ENCODE measurements at places on chromosomes 7 and 10.

DNA sequence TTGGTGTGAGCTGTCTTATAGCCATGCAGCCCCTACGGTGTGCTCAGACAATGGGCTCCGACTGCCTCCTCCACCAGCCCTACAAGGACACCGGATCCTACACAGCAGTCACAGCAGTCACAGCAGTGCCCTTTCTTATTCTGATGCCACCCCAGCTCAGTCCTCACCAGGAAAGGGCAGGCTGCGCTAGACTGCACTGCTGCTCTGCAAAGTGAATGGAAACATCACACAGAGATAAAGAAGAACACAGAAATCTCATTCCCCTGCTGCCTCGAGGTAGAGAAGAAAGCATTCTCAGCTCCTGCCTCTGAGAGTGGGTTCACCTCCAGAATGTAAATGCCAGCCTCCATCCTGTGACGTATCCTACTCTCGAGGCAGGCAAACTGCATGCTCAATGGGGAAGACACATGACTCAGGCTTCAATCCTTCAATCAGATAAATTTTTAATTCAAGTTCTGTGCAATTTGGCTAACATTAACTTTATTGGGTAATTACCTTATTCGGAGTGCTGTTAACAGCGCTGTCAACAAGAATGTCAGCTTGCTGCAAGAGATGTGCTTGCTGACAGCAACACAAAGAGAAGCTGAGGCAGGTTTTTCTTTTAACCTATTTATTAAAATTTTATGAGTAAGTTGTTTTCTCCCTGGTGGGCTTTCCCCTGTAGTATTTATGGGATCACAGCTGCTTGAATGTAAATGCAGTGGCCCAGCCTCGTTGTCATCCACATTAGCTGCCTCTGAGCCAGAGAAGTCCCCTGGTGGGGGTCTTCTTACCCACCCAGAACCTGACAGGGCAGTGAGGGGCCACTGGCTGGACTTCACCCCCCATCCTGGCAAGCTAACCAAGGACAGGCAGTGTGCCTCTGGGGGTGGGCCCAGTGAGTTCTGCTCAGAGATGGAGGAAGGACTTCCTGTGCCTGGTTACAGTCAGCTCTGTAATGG lies 241.3 kb upstream of the KMT2E start:
- DNase-seq = no peak

GRCh38 chr10:80108576-80109239 lies 23.8 kb upstream of the PLAC9 start:
- DNase-seq = no peak

DNA sequence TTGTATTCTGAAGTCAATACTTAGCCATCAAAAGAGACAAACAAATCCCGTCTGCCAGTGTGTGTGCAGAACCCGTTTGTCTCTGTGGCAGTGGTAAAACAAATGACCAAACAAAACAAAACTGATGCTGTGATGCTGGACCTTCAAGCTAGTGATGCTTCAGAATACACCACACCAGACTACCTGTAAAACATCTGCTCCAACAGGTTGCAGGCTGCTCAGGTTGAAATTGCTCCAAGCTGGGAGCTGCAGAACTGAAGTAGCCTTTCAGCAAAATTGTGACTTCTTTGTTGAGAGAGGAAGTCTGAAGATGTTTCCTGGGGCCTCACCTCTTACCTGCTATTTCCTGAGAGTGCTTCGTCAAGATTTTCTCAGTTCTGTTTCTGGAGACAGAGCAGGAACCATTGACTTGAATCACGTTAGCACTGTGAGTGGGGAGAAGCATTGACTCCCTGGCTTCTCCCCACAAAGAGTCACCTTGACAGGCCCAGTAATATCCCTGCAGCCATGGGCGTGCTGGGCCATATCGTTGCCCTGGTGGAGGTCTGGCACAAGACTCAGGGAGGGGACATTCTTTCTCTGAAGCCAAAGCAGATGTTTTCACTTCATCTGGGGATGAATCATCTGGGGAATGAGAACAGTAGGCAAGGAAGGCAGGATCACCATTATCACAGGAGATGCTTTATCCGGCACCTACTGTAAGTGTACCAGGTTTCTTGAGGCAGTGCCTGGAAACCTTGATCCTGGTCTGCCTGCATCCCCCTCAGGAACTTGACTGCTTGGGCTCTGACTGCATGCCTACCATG lies 80.2 kb downstream of the RBM20 start:
- DNase-seq = no peak

- DNase-seq = no peak
Measured at GRCh38 chr7:64868499-64868898, 34.6 kb upstream of the ZNF273 start.

- DNase-seq = no peak
Measured at GRCh38 chr10:100535338-100535714, 417 bp upstream of the HIF1AN start.

DNA sequence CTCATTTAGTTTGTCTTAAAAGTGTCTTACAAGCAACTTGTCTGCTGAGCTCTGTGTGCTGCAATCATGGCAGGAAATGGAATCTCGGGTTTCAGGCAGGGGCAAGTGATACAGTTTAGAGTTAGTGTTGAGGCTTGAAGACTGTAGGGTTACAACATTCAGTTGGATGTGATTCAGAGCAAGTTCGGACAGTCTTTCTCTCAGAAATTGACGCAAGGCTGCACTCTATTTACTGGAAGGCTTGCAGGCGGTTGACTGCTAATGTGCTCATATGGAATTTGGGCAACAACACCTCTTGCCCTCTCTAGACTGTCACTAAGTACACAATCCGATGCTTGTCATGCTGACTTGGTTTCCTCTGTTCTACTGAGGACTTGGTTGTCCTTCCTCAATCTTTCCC lies 161.7 kb upstream of the BMPER start:
- no peak for DNase-seq

GRCh38 chr10:72274730-72275350 lies 1.1 kb downstream of the DDIT4 start:
- peak; percentile 77 for DNase-seq

GRCh38 chr10:119541459-119542356 lies 811 bp downstream of the RGS10 start:
- no peak for DNase-seq

- no peak for DNase-seq
Measured at GRCh38 chr10:131822692-131823245, 78.0 kb upstream of the PPP2R2D start.

DNA sequence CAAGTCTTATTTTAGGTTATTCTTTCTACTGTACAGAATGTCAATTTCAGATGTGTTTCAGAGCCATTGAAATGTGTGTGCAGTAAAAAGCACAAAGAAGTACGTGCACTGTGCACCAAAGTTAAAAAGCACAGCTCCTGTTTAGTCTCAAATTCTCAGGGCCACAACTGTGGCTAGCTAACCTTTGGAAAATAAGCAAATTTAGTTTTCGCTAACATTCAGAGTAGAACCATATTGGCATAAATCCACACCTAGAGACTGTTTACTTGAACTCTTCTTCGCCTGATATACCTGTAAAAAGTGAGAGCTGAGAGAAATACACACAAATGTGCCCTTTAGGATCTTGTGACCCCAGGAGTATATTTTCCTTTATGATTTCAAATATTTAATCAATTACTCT lies 353.9 kb downstream of the TFEC start:
- DNase-seq = no peak

GRCh38 chr10:77042706-77043419 lies 594.7 kb downstream of the KCNMA1 start:
- no peak for DNase-seq

DNA sequence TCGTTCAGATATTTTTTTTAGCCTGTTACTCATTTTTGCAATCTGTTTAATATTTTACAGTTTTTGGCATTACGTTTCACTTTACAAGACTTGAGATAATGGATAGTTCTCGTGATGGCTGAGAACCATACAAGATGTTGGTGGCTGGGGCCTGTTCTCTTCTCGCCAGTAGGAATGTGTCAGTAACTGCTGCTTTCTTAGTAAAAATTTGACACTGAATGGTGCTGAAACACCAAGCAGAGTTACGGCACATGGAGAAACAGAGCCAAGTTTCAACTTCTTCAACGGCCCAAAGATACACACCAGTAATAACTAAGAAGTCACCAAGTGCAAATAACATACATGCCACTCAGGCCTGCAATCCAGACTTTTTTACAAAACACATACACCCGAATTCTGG lies 130.4 kb downstream of the NRP1 start:
- DNase-seq = peak; percentile 47

DNA sequence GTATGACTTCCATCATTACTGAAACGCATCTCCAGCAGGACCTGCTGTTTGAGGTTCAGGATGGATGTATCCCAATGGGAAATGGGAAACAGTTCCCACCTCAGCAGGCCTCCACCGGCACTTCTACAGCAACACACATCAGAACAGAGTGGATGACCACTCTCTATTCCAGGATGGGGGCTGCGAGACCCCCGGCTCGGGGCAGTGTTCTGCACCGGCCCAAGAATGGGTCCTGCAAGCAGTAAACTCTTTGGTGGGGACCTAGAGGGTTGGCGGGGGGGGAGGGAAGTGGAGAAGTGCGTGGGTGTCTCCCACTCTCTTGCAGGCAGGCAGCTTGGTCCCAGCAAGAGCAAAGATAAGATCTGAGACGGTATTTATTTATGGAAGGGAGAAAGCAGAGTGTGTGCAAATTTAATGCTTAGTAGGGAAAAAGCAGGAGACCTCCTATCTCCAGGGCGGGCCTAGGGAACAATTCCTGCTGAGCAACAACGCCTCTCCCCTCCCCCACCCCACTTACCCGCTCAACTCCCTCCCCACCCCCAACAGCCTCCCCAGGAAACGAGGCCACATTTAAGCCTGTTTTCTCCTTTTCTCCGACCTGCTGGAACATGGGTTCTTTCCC lies 4.0 kb downstream of the SFMBT2 start:
- DNase-seq = no peak

DNA sequence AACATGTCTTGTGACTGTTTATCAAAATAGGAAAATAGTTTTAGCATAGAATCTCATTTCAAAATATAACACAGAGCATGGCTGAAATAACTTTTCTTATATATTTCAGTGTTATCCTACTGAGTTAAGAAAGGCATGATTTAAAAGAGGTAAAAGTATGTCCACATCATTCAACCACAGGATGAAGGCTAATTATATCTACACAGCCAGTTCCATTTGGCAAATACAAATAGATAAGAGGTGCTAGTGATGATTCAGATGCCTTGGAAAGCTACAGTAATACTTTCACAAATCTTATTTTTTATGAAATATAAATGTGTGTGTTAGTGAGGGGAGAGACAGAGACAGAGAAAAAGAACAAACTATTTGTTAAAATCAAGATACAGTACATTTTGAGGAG lies 42.9 kb upstream of the PCDH15 start:
- no peak for DNase-seq

- peak; percentile 49 for DNase-seq
Measured at GRCh38 chr7:84686373-84686772, 491.8 kb upstream of the SEMA3A start.

DNA sequence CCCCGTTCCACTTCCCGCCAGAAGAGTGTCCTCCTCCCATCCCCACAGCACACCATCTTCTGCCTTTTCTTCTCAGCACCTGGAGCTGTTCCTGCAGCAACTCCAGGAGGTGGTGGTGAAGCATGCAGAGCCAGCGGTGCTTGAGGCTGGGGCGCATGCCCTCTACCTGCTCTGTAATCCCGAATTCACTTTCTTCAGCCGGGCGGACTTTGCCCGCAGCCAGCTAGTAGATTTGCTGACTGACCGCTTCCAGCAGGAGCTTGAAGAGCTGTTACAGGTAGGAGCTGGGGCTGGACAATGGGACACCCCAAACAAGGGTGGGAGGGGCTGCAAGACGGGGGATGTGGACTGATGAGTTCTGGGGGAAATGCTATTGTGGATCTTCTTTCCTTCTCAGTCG lies 19.1 kb upstream of the PVRIG start:
- DNase-seq = no peak

DNA sequence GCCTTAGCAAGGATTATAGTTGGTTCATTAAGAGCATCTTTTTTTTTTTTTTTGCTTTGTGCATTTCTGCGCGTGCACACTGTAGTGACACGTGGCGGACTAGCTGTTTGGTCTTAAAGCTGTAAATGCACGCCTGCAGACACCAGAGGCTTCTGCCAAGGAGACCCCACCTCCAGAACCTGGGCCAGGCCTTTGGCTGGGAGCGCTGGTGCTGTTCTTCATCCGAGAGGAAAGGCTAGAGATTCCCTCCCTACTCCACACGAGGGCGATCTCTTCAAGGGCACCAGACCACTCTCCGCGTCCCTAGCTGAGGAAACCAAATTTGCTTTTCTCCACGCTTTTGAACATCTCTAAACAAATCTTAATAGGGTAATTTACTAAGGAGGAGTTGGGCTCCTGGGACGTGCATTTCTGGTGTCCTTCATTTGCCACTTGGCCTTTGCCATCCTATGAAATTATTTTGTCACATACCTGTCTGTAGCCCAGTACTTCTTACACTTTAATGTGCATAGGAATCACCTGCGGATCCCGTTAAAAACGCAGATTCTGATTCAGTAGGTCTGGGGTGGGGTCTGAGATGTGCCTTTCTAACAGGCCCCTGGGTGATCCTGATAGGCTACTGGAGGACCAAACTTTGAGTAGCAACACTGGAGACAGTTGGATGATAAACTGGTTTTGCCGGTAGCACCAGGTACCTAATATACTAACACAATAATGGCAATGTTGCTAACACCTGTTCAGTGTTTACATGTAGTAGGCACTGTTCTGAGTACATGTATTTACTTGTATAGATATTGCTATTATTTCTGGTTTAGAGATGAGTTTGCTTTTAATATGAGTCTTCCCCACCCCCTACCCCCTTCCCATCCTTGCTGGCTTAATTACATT lies 1.3 kb upstream of the SLC26A5 start:
- peak; percentile 49 for DNase-seq

DNA sequence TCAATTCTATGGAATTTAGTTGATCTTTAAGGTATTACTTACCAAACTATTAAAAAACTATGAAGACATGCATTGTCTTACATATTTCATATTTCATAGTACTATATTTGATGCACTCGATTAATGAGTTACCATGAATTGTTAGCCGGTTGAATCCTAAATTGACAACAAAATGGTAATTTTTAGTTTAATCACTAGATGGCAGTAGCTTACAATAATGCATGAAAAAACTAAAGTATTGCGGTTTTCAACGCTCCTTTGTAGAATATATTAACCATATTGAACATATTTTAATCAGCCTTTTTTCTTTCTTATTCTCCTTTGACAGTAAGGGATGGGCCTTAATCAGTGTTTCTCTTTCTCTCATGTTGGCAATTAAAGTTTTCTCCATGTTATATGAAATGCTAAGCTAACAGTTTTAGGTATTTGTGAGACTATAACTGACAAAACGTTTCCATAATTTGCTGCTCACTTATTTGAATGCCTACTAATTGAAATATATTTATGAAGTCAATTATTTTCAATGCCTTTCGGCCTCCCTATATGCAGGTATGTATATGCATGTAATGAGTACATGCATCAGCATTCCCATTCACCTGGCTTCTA lies 48.5 kb upstream of the ARL4A start:
- DNase-seq = peak; percentile 57

DNA sequence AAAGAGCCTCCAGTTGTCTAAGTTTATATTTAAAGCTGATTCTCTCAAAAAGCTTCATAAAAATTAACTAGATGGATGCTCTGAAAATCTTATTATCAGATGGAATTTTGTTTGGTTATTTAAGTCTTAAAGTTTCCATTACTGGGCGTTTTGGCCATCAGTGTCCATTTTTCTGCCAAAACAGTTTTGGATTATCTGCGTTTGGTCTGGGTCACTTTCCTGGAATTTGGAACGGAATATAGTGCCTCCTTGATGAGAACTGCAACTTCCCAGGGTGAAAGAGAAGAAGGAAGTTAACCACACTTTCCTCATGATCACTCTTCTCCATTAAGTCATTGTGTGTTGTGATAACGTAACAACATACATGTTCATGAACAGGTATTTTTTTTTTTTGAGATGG lies 764.9 kb upstream of the AUTS2 start:
- DNase-seq = no peak
